ENCODE measurements at places on chromosomes 16 and 17.

DNA sequence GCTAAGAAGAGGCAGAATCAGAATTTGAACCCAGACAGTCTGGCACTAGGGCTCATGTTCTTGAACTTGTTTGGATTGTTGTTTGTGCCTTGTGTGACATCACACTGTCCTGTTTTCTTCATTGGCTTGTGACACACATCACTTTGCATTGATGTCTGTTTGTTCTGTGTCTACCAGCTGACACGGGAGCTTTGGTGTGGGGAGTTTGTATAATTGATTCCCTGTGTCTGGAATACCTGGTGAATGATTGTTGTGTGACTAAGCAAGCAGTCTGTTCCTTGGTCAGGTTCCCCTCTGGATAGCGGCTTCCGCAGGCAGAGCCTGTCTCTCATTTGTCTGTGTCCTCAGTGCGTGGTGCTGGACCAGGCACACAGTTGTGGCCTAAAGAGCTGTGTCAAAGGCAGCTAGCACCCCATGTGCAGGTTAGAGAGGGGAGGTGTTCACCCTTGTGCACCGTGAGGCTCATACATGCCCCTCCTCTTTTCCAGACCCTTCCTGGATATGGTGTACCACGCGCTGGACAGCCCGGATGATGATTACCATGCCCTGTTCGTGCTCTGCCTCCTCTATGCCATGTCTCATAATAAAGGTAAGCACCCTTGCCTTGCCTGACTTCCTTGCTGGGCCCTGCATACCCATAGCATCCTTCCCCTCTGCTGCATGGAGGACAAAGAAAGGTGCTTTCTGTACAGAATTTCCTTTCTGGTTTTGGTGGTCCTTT is 80.1 kb downstream of the CLEC16A start:
- no peak for DNase-seq

DNA sequence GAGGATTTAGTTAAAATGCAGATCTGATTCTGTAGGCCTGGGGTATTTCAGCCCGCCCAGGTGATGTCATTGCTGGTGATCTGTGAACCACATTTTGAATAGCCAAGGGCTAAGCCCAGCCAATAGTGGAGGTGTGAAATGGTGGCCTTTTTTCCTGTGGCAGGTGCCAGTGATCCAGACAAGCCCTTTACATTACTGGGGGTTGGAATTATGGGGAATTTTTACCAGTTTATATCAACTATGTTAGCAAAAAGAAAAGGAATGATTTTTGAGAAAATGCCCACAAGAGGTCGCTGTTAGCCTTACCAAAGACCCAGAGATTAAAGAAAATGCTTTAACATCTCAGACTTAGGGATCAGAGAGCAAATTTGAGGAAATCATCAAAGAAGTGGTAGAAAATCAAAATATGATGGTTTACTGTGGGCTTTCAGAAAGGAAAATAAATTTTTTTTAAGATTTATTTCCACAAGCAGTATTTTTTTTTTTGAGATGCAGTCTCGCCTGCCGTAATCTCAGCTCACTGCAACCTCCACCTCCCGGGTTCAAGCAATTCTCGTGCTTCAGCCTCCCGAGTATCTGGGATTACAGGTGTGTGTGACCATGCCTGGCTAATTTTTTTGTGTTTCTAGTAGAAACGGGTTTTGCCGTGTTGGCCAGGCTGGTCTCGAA is 3.9 kb downstream of the VPS35L start:
- DNase-seq: peak; percentile 2

DNA sequence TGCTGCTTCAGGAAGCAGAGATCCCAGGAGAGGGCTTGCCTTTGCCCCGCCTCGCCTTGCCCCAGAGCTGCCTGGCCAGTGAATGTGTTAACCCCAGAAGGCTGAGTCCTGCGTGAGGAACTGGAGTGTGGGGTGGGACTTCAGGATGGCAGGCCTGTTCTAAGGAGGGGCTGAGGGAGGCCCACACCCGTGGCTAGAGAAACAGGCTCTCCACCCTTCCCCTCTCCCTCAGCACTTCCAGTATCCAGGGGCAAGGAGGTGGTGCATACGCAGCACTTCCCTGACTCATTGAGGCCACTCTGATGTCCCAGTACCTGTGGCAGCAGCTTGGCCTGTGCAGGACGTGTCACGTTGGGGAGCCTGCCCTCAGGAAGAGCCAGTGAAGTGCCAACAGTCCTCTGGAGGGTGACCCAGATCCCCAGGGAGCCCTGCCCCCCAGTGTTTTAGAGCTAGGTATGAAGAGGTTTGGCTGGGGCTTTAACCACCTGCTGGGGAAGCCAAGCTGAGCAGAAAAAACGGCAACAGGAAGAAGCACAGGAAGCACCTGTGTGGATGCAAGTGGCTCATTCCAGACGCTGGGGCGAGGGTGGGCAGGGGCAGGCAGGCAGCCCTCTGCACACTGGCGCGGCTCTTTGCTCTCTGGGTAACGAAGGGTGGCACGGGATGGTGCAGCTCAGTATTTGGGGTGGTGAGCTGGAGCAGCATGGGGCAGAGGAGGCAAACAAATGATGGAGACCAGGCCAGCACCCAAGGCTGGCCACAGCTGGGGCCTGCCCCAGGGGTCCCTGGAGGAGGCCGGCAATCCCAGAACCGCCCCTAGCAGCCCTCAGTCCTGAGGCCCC is 14.7 kb upstream of the CTCF start:
- DNase-seq: no peak

- no peak for DNase-seq
Observed at GRCh38 chr17:62626719-62627218, 701 bp upstream of the MRC2 start.

GRCh38 chr17:49979748-49980479 is 10.9 kb downstream of the DLX4 start:
- no peak for DNase-seq

DNA sequence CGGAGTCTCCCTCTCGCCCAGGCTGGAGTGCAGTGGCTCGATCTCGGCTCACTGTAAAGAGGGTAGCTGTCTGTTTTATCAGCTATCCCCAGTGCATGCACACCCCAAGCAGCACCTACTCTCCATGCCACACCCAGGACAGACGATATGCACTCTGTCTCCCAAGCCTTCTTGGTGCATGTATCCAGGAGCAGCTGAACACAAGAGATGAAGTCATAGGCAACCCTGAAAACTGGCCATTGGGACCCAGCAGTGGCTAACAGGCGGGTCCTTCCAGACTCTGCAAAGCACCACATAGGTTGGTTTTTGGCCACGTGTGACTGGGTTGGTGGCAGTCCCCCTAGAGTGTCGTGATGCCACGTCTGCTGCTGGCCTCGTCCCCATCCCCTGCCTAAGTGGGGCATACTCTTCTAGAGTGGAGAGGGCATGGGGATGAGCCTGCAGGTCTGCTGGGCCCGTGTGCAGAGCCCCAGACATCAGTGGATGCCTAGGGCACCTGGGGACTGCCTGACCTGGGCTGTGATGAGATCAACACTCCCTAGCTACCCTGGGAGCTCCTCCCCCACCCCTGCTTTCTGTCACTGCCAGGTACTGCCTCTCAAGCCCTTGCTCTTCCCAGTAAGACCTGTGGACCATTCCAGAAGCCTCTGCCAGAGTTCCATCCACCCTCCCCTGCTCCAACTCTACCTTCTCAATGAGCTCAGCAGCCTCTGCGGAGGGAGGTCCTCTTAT is 9.3 kb downstream of the PDE6G start:
- DNase-seq: no peak

All from activated T-cell treated with anti-CD3 and anti-CD28 coated beads for 24 hours (primary cell).